ENCODE measurements at places on chromosomes 1 and 21.

DNA sequence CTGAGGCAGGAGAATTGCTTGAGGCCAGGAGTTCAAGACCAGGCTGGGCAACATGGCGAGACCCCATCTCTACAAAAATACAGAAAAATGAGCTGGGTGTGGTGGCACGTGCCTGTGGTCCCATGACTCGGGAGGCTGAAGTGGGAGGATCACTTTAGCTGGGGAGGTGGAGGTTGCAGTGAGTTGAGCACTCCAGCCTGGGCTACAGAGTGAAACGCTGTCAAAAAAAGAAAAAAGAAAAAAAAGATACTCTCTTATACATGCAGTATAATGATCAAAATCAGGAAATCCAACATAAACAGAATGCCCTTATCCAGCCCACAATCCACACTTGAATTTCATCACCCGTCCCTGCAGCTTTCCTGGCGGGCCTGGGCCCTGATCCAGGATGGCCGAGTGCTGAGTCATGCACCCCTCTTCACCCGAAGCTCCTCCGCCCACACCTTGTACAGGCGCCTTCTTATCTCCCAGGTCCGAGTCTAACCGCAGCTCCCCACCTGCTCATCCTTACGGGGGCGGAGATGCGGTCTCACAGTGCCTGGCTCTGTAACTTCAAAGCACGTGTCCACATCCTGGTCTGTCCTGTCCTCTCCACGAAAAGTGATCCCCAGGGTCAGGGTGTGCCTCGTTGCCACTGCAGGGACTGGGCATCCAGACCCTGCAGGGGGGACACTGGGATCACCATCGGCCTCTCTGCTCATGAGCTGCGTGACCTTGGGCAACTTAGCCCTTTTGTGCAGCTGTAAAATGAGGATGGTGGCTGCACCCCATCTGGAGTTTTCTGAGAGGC is 120.2 kb upstream of the SLC45A1 start:
- peak; percentile 23 for DNase-seq

DNA sequence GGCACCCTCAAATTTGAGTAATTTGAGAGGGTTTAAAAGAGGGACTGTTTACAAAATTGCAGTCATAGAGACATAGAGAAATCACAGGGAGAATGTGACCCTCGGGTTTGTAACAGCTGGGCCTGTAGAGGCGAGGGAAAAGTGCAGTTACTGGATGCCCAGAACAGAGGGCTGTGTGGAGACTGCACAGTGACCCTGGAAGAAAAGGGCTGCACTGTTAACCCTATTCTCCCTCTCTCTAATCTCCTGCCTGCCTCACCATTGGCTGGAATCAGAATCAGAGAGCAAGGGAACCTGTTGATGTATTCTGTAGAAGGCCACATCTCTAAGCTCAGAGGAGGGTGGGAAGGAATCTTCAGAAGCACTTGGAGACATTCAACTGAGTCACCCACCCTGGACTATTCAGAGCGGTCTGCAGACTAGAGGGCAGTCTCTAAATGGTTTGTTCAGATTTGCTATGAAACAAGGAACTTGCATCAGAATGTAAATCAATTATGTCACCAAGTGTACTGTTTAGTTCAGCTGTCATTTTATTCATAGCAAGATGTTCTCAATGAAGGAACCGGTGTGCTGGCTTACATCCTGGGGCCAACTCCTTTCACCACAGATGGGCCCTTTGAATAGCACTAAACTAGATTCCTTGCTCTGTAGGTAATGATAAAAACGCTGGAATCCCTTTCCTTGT is 132.2 kb upstream of the HOOK1 start:
- no peak for DNase-seq

- no peak for DNase-seq
Observed at GRCh38 chr1:205735218-205735617, 14.8 kb downstream of the NUCKS1 start.

DNA sequence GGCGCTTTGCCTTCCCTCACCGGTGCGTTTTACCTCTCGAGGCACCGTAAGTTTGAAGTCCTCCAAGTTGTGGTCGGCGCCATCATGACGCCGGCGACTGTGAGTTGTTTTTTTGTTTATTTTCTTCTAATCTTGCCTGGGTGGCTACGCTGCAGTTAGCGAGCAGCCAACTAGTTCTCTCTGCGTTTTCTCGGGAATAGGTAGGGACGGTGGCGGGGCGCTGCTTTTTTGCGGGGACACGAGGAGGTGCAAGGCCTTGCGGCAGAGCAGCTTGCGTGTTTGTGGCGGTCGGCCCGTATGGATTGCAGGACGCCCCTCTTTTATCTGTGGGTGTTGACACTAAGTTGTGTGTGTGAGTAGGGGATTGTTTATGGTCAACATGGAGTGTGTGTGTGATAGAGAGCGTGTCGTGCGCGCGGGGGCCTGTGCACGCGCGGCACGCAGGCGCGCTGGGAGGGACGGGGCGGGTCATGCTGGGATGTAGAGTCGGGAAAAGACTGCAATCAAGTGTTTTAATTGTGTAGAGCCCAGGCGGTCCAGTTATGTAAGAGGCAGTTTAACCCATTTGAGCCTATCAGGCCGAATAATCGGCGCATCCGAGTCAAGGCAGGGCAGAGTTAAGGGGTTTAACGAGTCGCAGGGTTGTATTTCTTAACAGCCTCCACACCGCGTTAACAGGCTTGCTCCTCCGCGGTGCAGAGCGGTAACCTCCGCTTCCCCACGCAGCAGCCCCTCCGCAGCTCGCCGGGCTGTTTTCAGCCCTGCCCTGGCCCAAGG is 1.2 kb upstream of the NEGR1 start:
- DNase-seq: peak; percentile 38

DNA sequence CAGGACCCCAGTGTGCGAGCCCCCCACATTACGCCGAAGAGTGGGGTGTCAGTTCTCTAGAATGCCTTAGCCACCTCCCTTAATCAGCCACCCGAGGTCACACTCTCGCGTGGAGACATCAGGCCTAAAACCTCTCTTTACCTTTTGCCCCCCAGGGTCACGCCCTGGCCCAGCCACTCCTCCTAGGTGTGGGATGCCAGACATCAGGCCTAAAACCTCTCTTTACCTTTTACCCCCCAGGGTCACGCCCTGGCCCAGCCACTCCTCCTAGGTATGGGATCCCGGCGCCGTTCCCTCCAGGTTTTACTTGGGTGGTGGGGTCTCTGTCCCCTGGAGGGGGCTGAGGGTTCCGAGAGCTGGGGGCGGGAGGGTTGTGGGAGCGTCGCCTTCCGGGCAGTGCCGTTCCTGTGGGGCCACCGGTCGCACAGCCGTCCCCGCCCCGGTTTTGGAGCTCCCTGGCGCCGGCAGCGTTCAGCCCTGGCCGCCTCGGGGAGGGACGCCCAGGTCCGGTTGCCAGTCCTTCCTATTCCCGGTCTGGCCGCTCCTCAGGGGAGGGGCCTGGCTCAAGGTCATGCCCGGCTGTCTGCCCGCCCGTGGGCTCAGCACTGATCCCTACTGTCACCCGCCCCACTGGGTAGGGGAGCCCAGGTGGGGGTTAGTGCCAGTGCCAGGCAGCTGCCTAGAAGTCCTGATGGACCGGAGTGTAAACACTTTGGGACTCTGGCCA is 882 bp downstream of the VPS13D start:
- DNase-seq: peak; percentile 34

DNA sequence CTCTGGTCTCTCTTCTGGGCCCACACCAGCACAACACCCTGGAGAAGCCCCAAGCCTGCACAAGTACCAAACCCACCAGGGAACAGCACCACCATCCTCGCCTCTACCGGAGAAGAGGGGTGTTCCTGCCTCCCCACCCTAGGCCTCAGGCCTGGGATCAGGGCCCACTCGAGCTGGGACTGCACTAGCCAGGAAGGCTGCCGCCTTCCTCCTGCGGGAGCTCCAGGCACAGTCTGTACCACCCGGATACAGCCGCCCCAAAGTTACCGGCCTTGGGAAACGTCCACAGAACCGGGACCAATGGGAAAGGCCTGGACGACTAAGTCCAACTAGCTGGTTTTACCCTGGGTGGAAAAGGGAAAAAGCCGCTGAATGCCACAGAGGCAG is 3.4 kb downstream of the TAL1 start:
- DNase-seq: no peak

- DNase-seq: no peak
Observed at GRCh38 chr1:178055779-178056471, 38.0 kb upstream of the RASAL2 start.

DNA sequence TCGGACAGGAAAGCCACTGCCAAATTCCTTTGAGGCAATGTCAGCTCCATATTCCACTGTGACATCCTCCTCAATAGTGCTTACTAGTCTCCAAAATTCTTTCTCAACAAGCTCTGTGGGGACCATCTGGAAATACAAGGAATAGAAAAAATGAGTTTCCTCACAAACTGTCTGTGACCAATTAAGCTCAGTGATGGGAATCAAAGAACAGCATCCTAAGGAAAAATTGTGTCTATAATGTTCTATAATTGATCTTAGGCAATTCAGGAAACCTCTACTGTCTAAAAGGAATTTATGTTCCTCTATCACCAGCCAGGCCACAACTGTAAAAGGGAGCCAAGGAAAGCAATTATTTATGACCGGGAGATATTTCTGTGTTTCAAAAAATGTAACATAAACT is 46.1 kb upstream of the SYT2 start:
- no peak for DNase-seq

DNA sequence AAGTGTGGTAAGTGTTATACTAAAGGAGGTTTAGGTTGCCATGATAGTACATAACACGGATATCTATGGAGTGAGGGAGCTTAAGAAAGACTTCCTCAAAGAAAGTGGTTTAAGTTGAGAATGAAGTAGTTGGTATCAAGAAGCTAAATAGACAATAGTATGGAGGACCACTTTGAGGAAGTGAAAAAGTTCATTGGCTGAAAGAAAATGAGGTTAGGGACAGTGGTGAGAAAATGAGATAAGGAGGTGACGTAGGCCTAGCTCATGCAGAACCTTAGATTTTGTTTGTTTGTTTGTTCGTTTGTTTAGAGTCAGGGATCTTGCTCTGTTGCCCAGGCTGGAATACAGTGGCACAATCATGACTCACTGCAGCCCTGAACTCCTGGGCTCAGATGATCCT is 72.2 kb upstream of the PPIH start:
- DNase-seq: no peak

- no peak for DNase-seq
Observed at GRCh38 chr1:30295674-30296073, 427.7 kb downstream of the MATN1 start.

GRCh38 chr1:156439777-156440183 is 60.8 kb downstream of the MEF2D start:
- no peak for DNase-seq

GRCh38 chr1:228735871-228736586 is 750 bp downstream of the RHOU start:
- peak; percentile 37 for DNase-seq

DNA sequence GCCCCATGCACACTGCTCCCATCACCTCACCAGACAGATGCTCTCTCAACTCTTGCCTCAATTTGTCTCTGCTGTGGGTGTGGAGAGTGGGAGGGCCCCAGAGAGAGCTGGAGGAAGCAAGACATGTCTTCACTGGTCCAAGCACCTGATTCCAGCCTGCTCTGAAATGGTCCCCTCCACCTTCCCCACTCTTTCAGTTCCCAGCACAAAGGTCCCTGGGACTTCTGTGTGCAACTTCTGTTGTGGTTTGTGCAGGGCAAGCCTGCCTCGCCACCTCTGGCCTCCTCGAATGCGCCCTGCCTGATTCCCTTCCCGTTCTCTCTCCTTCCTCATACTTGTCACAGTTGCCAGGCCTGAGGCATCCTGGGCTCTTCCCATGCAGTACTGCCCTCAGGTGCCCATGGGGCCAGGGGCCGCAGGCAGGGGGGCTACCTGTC is 119.3 kb downstream of the SYT2 start:
- DNase-seq: no peak

DNA sequence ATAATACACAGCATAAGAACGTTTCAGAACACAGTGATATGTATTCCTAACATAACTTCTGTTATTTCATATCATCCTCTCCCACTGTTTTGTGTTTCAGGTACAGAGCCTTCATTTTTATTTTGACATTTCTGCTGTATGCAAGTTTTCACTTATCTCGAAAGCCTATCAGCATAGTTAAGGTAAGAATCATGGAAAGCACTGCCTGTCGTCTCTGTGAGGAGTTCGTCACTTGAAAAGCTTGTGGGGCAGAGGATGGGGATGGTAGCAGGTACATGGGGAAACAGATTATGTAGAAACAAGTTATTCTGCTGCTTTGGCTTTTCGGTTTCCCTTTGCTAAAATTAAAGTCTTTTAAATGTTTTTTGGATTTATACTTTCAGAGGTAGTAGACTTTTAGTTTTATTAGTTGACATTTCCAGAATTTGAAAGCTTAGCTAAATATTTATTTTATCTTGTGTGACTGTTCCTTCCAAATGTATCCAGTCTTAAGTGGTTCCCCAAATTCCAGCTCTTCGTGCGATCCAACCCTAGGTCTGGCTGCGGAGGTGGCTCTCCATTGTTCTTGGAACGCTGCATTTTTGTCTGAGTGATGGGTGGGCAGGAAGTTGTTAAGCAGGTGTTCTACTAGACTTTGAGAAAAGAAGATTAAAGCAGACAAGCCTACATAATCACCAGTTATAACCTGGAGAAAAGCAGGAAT is 12.2 kb downstream of the SLC37A1 start:
- no peak for DNase-seq

DNA sequence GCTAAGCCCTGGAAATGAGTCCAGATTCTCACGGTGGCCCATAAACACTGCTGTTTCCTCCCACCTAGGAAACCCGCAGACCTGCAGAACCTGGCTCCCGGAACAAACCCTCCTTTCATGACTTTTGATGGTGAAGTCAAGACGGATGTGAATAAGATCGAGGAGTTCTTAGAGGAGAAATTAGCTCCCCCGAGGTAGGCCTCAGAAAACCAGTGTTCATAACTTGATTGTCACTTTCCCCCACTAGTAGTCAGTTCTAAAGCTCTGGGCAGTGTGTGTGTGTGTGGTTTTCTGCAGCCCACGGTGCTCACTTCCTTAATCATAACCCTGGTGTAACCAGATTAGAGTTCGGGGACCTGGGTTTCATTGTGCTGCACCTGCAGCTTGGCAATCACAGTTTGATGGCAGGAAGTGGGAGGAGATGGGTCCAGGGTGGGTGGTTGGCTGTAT is 39.1 kb downstream of the CLIC6 start:
- DNase-seq: peak; percentile 83

GRCh38 chr1:2215909-2216766 is 12.0 kb upstream of the SKI start:
- no peak for DNase-seq

- no peak for DNase-seq
Observed at GRCh38 chr1:158048371-158049067, 55.1 kb downstream of the KIRREL1 start.

Measured in activated CD4-positive, alpha-beta T cell treated with anti-CD3 and anti-CD28 coated beads for 36 hours (primary cell).